Panc1 (cell line): ENCODE measurements at places on chromosomes 11 and 22.

DNA sequence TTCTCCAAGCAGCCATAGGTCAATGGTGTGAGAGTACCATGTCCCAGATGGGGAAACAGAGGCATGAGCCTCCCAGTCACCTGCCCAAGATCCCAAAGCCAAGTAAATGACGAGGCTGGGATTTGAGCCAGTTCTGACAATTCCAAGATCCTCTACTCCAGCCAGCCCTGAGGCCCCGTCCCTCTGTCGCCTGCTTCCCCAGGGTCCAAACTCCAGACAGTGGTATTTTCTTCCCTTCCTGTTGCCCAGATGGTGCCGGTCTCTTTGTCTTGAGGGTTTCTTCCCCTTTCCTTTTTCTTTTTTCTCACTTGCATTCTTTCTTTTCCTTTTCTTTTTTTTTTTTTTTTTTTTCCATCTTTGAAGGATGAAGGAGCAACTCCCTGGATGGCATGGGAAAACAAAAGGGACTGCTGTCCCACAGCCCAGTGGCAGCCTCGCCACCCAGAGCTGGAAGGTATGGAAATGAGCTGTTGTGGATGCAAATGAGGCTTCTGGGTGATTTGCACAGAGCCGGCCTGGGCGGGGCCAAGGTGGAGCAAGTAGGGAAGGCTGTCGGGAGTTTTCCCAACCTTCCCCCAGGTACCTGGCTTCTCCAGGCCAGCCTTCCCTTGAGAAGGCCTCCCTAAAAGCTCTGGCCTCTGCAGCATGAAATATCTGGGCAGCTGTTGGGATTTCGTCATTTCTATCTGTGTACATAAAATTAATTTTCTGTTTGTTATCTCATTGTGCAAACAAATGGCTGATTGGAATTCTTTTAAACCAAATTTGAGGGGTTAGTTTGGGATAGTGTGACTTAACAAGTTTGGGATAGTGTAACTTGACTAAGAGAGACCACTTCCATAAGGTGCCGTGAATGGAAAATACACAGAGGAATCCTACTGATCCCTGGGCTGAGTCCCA is 146.8 kb downstream of the MN1 start:
- no peak for DNase-seq

DNA sequence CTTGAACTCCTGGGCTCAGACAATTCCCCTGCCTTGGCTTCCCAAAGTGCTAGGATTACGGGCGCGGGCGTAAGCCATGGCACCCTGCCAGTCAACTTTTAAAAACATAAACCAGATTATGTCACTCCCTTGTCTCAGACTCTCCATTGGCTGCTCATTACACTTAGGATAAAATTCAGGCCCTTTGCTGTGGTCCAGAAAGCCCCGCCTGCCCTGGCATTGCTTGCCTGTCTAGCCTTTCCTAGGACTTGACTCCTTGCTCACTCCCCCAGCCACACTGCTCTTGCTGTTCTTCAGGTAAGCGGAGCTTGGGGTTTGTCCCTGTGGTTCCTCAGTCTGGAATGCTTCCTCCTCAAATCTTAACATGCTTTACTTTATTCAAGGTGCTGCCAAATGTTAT is 30.5 kb downstream of the DIXDC1 start:
- no peak for DNase-seq

- DNase-seq, result no peak
Observed at GRCh38 chr11:57646799-57647303, 2.9 kb downstream of the YPEL4 start.

GRCh38 chr11:73529204-73529530 is 68.7 kb downstream of the FAM168A start:
- no peak for DNase-seq

GRCh38 chr11:114136686-114137640 is 77.5 kb downstream of the ZBTB16 start:
- no peak for DNase-seq

GRCh38 chr11:134120143-134120850 is 51.4 kb downstream of the JAM3 start:
- DNase-seq, result no peak

- no peak for DNase-seq
Observed at GRCh38 chr22:28514321-28514821, 165.3 kb downstream of the TTC28 start.

DNA sequence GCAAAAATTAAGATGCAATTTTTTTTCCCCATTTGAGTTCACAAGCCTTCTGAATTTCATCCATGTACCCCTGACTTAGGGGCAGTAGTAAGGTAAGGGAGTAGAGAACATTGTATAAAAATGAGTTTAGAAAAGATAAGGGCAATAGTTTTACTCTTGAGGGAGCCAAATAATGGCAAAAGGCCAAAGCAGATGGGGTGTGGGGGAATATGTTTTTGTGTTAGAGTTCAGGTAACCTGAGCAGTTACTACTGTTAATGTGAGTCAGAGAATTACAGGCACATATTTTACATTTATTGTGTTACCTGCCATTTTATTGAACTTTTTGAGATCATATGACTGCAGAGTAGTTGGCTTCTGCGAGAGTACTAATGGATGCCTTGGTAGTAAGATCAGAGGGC is 3.1 kb downstream of the EED start:
- no peak for DNase-seq
